ENCODE measurements at places on chromosomes 13 and 19.

DNA sequence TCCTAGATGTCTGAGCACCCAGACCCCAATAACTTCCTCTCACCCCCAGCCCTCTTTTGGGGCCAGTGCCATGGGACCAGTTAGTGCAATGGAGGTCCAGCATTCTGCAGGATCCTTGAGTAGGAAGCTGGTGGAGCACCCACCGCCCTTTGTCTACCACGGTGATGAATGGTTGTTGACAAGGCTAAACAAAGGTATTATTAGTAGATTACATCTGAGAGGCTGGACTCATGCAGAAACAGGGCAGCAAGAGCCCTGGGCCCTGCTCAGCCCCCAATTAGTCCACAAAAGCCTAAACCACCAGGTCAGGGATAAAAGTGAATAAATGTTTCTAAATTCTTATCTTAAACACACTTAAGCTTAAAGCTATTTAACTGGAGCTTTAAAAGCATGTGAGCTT is 196.5 kb upstream of the TSHZ3 start:
- no peak for DNase-seq

DNA sequence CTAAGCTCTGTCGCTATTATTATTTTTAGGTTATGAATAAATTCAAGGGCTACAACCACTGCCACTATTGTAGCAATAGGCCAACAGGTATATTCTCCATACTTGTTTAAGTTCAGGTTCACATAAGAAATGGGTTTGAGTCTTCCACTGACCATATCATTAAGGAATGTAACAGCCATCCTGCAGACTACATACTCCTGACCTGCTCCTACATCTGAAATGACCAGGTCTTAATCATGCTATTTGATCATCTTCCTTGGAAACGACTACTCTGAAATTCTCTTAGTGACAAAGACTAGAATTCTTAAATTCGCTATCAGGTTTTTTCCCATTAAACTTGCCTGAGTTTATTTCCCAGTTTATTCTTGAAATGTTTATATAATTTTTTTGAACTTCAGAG is 66.8 kb downstream of the IPO5 start:
- no peak for DNase-seq

DNA sequence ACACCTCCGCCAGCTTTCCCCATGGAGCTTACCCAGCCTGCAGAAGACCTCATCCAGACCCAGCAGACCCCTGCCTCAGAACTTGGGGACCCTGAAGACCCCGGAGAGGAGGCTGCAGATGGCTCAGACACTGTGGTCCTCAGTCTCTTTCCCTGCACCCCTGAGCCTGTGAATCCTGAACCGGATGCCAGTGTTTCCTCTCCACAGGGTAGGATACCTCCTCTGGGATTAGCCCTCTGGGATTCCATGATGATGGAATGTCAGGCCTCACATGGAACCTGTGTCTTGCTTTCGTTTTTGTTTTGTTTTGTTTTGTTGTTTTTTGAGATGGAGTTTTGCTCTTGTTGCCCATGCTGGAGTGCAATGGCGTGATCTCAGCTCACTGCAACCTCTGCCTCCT is 1.9 kb downstream of the RFXANK start:
- DNase-seq, result no peak

DNA sequence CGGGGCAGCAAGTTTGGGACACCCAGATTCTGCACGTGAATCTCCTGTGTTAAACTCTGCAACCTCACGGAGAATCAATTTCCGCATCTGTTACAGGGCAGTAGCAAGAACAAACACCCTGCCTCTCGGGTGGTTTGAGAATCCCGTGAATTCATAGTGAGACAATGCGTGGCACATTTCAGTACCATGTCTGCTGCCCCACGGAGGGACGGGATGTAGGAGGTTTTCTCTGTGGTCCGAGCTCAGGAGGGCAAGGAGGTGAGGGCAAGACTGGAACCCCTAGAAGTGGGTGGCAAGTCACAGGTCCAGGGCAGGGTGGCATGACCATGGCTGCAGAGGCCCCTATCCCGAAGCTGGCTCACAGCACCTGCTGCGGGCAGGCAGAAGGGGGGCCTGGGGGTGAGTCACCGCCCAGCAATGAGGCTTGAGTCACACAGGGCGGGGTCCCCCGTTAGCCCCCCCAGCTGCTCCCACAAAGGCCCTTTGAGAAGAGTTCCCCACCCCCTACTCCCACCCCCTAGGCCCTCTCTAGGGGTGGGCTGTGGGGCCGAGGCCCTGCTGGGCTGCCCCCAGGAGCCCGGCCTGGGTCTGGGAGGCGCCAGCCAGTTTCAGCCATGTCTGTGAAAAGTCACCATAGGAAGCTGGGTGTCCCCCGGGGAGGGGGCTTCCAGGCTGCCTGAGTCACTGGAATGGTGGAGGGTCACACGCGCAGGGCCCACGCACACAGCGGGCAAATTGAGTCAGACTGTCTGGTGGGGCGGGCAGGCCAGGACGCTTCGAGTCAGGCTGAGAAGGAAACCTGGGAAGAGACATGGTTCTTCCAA is 25.8 kb upstream of the NANOS3 start:
- no peak for DNase-seq

DNA sequence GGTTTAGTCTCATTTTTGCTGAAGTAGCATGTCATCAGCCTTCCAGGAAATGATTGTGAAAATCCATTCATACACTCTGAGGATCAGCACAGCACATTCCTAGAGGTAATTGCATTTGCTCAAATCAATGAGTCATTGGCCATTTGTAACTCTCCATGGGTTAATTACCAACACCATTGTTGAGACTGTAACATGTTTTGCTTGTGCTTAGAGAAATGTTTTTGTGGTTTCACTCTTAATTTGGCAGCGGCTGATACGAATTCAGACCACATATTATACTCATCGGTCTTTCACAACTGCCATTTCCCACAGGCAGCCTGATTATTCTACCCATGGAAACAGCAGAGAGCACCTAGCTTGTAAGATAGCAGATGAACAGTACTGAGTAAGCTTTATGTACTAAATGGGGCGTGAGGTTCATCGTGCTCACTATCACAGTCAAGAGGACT is 110.3 kb downstream of the NHLRC3 start:
- DNase-seq, result no peak

DNA sequence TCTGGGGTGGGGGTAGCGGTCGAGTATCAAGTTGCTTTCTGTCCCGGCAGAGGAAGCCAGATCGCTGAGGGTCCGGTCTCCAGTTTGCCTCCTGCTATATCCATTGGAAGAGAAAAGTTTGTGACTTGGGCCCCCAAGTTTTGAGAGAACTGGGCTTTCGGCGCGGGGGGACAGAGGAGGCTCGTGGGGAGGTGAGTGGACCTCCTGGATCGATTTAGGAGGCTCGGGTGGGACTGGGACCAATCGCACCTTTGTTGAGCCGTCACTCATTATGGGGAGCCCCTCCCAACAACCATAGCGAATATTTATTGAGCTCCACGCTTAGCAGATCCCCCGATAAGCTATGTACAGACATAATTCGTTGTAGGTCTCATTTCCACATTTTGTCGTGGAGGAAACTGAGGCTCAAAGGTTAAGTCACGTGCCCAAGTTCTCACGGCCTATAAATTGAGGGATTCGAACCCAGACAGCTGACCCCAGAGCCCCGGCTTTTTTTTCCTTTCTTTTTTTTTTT is 909 bp downstream of the RFXANK start:
- no peak for DNase-seq

DNA sequence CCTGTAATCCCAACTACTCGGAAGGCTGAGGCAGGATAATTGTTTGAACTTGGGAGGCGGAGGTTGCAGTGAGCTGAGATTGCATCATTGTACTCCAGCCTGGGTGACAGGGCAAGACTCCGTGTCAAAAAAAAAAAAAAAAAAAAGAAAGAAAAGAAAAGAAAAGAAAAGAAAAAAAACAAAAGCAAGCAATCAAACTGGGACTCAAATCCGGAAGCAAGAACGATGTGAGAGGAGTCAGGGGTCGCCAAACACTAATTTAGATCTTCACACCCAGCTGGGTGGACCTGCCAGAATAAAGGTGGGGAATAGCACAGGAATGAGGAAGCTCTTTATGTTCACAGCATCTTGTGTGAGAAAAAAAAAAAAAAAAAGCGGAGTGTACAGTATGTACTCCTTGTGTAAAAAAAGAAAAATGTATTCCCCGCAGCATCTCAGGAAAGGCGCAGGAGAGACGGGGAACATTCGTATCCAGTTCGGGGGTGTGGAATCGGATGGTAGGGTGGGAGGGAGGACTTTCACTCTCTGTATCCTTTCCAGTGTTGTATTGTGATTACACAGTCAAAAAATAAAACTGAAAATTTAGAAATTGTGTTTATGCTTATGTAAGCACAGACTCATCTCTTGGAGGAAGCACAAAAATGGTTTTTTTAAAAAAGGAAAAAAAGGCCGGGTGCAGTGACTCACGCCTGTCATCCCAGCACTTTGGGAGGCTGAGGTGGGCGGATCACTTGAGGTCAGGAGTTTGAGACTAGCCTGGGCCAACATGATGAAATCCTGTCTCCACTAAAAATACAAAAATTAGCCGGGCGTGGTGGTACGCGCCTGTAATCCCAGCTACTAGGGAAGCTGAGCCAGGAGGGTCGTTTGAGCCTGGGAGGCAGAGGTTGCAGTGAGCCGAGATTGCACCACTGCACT is 7.6 kb downstream of the DNAJB1 start:
- no peak for DNase-seq

- no peak for DNase-seq
Measured at GRCh38 chr13:72113076-72113475, 246.1 kb upstream of the DACH1 start.

DNA sequence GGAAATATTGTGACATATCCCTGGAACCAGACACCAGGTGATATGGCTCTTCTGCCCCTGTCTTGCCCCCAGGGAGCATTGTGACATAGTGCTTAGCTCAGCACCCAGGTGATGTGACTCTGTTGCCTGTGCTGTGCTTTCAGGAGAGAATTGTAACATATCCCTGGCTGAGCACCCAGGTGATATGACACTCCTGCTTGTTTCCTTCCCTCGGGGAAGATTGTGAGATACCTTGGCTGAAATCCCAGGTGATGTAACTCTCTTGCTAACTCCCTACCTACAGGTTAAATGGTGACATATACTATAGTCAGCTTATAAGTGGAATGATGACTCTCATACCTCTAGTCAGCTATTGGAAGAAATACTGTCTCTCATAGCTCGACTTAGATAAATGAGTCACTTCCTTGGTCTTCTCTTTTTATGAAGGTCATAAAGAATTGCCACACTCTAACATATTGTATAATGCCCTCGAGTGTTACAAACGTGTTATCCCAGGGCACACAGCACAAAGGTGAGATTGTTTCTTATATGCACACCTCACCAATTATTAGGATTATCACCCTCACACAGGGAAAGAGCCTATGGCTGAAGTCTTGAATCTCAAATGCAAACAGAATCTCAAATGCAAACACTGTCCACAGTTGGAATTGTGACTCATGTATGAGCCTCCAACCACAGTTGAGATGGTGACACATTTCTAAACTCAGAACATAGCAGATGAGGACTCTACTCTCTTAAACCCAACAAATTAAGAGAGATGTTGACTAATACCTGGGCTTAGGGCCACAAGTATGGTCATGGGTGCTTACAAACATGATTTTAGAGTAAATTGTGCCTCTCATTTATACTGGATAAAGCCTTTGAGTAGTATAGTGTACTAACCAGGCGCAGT is 32.7 kb upstream of the ZNF254 start:
- DNase-seq, result no peak

- no peak for DNase-seq
Measured at GRCh38 chr13:74025369-74025768, 108.8 kb downstream of the KLF12 start.

DNA sequence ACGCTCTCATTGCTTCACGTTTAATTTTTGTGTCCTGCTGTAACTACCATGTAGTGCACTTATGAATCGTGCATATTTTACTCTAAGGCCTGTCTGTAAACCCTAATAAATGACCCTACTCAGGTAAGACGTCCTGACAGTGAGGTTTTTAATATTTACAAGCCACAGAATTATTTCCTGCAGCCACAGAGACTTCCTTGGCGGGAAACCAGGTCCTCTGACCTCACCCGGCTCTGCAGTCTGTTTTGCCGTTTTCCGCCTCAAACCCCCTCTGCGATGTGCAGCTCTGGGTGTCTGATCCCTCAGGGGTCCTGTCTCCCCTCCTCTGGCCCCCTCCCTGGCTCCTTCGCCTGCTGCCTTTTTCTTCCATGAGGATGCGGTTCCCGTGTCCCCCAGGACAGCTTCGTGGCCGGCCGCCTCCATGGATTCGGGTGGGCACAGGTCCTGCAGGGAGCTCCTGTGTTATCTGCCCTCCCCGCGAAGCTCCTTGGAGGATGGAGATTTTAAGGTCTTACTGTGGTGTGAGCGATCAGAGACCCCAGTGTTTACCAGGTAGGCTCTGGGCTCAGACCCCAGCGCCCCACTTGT is 66.3 kb downstream of the MCF2L start:
- no peak for DNase-seq

Data from NCI-H524 treated with DMSO at 0.1 percent for 48 hours (cell line).